ENCODE measurements at places on chromosomes 16 and 17.

DNA sequence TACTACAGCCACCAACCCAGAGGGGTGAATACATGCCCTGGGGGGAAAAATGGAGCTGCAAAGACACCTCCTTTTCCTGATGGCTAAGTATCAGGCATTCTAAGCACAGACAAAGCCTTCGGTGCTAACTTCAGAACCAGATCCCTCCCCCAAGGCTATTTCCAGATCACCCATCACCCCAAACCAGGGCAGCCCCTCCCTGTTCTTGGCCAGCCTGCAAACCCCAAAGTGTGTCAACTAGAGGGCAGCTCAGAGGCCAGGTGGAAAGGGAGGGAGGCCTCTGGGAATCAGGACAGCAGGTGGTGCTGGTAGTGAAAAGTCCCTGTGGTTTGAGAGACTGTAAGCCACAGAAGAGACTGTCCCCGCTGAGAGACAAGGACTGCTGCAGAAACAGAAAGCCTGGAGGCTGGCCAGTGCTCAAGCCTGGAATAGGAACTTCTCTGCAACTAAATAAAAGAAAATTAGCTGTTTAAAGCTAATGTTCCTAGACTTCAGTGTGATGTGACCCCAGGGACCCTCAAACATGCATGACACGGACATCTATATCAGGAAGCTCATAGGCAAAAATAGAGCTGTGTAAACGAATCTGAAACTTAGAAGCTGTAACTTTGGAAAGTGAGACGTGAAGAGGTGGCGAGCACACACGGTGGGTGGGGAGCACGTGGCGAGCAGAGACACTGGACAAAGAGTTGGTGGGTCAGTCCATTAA, 9.1 kb downstream of the TUBG1 start:
- DNase-seq: no peak

DNA sequence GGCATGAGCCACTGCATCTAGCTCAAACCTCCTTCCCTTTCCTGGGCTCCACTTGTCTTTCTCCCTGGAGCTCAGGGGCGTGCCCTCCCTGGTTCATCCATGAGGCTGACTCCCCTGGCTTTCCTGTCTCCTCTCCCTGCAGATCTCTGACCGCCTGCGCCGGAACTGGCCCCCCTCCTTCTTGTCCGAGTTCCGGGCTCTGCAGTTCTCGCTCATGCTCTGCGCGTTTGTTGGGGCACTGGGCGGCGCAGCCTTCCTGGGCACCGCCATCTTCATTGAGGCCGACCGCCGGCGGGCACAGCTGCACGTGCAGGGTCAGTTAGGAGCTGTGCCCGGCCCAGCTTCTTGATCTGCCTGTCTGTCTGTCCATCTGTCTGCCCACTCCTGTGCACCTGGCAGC, 1.2 kb upstream of the LAT start:
- DNase-seq: no peak

DNA sequence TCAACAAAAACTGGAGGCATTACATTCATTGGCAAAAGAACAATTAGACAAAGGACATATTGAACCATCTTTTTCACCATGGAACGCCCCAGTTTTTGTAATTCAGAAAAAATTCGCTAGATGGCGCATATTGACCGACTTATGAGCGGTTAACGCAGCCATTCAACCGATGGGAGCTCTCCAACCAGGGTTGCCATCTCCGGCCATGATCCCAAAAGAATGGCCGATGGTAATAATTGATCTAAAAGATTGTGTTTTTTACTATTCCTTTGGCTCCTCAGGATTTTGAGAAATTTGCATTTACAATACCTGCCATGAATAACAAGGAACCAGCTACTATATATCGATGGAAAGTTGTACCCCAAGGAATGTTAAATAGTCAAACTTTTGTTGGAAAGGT, 21.4 kb downstream of the ALOX15B start:
- DNase-seq: peak; percentile 66

GRCh38 chr17:61179380-61179806, 220.2 kb upstream of the TBX2 start:
- no peak for DNase-seq

DNA sequence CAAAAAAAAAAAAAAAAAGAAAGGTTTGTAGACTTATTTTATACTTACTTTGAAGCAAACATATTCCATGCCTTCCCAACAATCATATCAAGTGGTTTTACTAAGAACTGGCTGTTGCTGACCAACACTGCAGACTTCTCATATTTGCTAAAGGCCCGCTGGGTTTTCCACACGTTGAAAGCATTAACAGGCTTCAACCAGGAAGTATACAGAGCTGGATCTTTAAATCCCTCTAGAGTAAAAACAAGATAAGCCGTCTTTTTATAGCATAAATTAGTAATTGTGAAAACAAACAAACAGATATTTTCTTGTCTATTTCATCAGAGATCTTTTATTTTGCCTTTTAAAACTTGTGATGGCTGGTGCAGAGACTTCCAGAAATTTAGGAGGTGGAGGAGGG, 29.1 kb downstream of the TUBD1 start:
- no peak for DNase-seq

GRCh38 chr17:49018116-49018612, 21.0 kb downstream of the IGF2BP1 start:
- DNase-seq: no peak

- DNase-seq: no peak
Observed at GRCh38 chr17:15999974-16000827, 577 bp downstream of the TTC19 start.

GRCh38 chr16:15879255-15879811, 9.1 kb downstream of the CEP20 start:
- no peak for DNase-seq

- peak; percentile 95 for DNase-seq
Observed at GRCh38 chr17:5438716-5439445, at the start of gene C1QBP. Gene C1QBP (minus strand): TSS chr17:5439155. CDS start chr17:5439073, 82 bp downstream.

Measured in stimulated activated CD4-positive, alpha-beta T cell treated with anti-CD3 and anti-CD28 coated beads, Interleukin-2, amount 100 ng/mL, for 48 hours (primary cell).